Hypothalamus (tissue), 51 donors: ENCODE measurements at places on chromosomes 7 and 10.
A peak's percentile ranks its signal among the peaks of the same experiment; 100 is the strongest.

DNA sequence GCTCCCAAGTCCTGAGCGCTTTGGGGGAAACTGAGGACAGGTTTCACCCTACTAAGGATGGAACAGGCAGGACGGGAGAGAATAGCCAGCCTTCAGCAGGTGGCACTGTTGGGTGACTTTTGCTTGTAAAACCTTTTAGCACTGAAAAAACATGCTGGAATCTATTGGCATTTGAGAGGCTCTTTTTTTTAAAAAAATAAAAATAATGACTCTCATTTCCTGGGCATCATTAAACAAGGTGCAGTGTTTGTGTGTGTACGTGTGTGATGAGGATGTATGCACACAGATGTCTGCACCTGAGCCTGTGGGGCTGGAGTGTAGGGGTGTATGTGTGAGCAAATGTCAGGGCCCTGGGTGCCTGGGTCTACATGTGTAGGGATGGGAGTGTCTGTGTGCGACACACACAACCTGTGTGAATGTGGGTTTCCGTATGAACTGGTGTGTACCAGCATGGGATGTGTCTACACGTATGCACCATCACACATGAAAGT is 177.9 kb downstream of the RPS24 start:
- DNase-seq: peak; percentile 6

DNA sequence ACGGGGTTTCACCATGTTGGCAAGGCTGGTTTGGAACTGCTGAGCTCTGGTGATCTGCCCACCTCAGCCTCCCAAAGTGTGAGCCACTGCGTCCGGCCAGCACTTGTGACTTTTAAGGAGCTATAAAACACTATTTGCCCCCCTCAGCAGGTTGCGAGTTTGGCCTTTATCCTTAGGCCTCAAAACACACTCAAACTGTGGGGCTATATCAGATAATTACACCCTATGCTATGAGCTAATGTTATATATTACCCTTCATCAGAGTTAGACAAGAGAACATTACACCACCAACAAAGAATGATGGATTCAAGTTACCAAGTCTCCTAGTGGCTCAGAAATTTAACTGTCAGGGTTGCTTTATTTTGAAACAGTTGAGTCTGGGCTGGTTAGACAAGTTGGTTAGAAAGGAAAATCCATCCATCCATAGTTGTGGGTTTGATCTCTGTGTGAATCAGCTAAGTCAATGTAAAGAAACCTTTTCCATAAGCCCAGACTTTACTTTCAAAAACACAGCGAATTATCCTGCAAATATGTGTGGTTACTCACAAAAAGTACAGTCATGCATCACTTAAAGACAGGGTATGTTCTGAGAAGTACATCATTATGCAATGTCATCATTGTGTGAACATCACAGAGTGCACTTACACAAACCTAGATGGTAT is 115.8 kb downstream of the SEMA3D start:
- no peak for DNase-seq

DNA sequence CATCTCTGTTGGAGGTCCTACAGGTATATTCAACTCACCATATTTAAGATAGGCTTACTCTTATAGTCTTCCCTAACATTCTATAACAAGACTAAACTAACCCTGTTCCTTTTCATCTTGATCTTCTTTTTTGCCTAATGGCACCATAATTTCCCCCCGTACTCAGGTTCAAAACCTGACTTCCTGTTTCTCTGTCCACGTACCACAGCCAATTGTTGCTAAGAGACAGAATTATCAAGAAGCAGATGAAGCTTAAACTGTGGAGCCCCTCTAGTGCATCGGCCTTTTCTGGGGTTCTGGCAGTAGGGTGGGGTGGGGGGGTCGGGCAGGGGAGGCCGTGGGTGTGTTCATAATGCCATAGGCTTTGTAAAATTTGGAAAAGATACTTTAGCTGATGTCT is 109.2 kb downstream of the EVX1 start:
- no peak for DNase-seq

GRCh38 chr7:1074593-1075431 is 13.1 kb upstream of the GPER1 start:
- DNase-seq: no peak

GRCh38 chr7:42452356-42452755 is 215.3 kb upstream of the GLI3 start:
- no peak for DNase-seq

DNA sequence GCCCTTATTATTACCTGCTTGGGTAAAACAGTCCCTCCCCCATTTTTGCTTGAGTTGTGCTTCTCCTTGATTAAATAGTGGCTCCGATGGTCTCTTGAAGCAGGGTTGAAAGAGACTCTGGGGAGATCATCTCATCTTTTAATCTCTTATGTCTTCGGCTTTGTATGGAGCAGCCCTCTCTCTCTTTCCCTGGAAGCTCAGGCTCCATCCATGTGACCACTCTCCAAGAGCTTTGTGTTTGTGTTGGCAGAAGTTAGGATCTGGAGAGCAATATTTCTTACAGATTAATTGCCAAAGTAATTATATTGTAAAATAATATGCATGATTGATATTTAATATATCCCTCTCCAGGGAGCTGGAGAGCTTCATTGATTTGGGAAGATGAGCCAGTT is 76.9 kb downstream of the LRRC4 start:
- DNase-seq: no peak

DNA sequence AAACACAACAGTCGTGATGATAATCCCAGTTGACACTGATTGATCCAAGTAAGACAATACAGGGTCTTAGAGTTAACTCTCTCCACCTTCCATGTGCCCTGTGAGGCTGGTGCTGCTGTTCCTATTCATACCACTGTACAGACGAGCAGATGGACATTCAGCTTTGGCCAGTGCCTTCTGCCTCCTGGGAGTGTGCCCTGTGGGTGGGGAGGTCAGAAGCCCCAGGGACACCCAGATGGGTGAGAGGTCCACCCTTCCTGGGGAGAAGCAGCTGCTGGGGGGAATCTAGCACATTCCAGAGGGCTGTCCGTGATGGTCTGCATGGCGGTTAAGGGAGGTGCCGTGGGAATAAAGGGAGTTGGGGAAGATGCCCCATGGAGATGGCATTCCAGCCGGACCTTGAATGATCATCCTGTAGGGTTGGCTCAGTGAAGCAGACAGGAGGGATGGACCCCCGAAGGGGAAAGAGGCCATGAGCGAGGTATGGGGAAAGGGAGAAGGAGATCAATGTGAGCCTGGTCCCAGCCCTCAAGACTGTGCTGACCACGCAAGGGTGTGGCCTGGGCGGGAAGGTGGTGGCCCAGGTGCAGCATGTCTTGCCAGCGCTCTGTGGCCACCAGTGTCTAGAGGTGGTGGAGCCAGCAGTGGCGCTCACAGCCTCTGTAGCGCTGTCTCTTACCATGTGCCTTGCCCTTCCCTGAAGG is 74.0 kb downstream of the ADCY1 start:
- no peak for DNase-seq

- no peak for DNase-seq
These were observed 108.6 kb downstream of the CCDC3 start for GRCh38 chr10:12892924-12893323.

- DNase-seq: no peak
These were observed 10.4 kb downstream of the CUL2 start for GRCh38 chr10:35079763-35080162.

DNA sequence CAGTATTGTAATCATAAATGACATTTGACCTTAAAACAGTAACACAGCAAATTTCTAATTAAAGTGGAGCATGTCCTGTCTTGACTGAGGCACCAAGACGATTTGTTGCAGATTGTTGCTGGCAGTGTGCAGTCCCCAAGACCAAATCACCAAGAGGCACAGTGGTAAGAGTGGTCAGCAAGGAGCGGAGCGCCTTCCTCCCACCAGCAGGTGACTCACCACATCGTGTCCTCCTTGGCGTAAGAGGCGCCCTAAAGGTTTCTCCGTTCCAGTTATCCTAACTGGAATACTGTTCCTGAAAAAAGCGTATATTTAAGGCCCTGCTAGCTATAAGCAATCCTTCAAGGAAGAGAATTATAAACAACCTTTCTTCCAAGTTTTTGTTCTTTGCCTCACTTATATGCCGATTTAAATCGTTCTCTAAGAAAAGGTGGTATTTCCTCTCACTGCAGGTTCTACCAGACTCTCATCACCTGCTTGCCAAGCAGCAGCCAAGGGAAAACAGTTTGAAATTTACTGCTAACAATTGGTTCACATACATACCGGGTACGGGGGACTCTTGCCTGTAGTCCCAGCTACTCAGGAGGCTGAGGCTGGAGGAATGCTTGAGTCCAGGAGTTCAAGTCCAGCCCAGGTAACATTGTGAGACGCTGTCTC is 10.7 kb upstream of the REPIN1 start:
- no peak for DNase-seq

GRCh38 chr7:68441645-68442044 is 1156.6 kb upstream of the AUTS2 start:
- no peak for DNase-seq

DNA sequence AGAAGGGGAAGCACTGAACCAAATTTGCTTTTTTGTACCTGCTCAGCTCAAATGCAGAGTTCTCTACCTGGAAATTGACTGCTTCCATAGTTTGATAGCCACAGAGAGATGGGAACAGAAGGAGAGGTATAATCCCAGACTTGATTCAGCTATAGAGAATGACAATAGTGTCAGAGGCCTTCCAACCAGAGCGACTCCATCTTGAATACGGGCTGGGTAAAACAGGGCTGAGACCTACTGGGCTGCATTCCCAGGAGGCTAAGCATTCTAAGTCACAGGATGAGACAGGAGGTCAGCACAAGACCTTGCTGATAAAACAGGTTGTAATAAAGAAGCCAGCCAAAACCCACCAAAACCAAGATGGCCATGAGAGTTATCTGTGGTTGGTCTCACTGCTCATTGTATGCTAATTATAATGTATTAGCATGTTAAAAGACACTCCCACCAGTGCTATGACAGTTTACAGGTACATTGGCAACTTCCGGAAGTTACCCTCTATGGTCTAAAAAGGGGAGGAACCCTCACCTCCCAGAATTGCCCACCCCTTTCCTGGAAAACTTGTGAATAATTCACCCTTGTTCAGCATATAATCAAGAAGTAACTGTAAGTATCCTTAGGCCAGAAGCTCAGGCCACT is 42.7 kb upstream of the ATRNL1 start:
- no peak for DNase-seq

DNA sequence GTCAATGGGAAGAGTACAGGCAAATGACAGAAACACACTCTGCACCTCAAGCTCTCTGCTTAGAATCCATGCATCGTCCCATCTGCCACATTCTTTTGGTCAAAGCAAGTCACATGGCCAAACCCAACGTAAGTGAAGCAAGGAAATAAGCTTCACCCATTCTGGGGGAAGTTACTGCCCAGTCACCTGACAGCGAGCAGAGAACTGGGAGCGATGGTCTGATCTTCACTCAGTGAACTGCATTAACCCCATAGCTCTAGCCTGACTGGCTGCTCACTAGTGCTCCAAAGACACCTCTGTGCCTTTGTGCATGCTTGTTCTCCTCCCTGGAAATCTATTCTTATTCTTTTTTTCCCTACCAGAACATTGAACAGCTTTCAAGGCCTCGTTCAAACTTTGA is 89.9 kb downstream of the APBB1IP start:
- no peak for DNase-seq

- peak; percentile 74 for DNase-seq
These were observed 99.6 kb downstream of the SVIL start for GRCh38 chr10:29535012-29535777.

DNA sequence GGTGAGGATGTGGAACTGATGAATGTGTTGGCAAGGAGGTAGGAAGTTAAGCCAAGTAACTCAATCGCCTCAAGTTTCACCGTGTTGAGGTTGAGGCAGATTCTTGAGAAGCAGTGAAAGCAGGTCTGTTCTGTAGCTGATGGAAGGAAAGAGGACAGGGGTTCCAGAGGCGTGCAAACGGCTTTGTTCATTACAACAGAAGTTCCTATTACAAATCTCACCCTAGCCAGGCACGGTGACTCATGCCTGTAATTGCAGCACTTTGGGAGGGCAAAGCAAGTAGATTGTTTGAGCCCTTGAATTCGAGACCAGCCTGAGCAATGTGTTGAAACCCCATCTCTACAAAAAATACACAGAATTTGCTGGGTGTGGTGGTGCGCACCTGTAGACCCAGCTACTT is 36.9 kb upstream of the PTF1A start:
- DNase-seq: no peak

GRCh38 chr10:56258378-56258777 is 102.7 kb downstream of the ZWINT start:
- DNase-seq: no peak

DNA sequence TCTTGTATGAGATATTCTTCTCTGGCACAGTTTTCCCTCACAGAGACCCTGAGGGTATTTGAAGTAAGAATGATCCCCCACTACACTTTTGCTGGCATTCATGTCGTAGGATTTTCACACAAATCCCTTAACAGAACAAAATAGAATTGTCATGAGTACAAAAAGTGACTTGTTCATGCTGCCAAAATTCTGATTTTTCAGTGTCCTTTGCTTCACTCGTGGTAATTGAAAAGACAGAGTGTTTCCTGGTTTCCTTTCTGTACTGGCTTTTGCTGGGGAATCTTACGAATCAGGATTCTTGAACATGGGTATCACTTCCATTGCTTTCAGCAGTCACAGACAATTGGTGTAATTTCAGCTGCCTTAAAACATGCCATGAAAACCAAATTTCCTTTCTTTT is 756.3 kb downstream of the REEP3 start:
- no peak for DNase-seq

- DNase-seq: peak; percentile 2
These were observed 330.0 kb downstream of the ARL4A start for GRCh38 chr7:13017333-13017857.

- no peak for DNase-seq
These were observed 52.7 kb upstream of the INPP5A start for GRCh38 chr10:132484922-132485321.

- no peak for DNase-seq
These were observed 411.3 kb downstream of the CCSER2 start for GRCh38 chr10:84739641-84740040.

GRCh38 chr7:108459922-108460551 is 3.8 kb upstream of the NRCAM start:
- no peak for DNase-seq

GRCh38 chr10:132583456-132583855 is 45.9 kb downstream of the INPP5A start:
- no peak for DNase-seq

- DNase-seq: no peak
These were observed 131.0 kb upstream of the NPY start for GRCh38 chr7:24152877-24153472.

- DNase-seq: no peak
These were observed 52.7 kb upstream of the MKLN1 start for GRCh38 chr7:131274986-131275385.

DNA sequence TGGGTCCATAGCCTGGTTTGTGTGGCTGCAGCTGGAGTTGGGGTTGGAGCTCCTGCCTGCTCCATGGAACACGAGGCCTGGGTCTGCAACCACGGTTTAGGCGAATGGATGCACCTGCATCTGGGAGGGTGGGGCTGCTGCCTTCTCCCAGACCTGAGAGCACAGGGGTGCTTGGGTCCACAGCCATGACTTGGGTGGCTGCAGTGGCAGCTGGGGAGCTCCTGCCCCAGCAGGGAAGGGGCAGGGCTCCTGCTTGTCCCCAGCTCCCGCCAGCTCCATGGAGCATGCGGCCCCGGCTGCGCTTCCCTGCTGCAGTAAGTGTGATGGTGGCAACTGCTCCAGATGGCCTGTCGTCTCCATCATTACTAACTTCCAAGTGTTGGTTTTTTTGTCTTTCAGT is 571.1 kb upstream of the LRRN3 start:
- no peak for DNase-seq
